T follicular helper cell (primary cell): ENCODE measurements at places on chromosomes 12 and 14.

DNA sequence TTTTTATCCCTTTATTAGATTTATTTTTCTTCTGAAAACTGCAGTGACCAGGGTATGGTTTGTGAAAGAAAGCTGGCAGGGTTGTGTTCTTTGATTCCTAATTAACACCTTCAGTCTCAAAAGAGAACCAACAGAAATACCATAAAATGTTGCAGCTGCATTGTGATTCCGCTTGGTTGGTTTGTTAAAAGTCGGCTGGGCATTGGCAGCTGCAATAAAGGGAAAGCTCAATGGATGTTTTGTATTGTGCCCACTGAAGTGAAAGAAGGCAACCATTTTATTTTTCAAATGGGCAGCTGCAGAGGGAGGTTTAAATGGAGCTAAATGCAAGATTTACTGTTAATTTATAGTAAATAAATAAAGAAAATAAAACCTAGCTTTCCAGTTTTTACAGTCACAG, 16.7 kb downstream of the LGR5 start:
- DNase-seq, result no peak

DNA sequence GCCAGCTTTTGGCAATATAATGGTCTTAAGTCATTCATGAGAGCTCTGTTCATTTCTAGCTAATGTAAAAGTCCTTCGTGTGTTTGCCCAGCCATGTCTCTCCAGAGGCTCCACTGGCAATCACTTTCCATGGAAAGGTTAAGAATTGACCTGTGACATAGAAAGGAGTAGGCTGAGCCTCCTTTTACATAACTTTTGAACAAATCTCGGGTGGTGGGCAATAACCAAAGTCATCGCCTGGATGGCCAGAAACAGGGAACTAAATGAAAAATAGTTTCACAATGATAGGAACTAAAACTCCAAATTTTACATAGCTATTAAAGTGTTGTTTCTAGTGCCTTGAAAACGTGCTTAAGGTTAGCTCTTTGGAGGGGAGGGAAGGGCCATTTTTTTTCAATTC, 6.5 kb downstream of the BHLHE41 start:
- DNase-seq, result no peak

GRCh38 chr14:48504921-48505320, 829.5 kb upstream of the MDGA2 start:
- no peak for DNase-seq

GRCh38 chr12:27179400-27180214, 64.5 kb upstream of the STK38L start:
- DNase-seq, result no peak

- DNase-seq, result no peak
These were observed 37.3 kb downstream of the SSH1 start for GRCh38 chr12:108819920-108820706.
